T1000 (cell line): ENCODE measurements at places on chromosomes 4 and X.

GRCh38 chrX:17579026-17579425 is 158.3 kb upstream of the SCML1 start:
- no peak for DNase-seq

GRCh38 chrX:22171287-22172060 is 101.2 kb upstream of the CBLL2 start:
- DNase-seq, result no peak

GRCh38 chr4:8076023-8076422 is 82.6 kb downstream of the ABLIM2 start:
- no peak for DNase-seq

- no peak for DNase-seq
Observed at GRCh38 chrX:40083979-40084359, 13.8 kb downstream of the BCOR start.

DNA sequence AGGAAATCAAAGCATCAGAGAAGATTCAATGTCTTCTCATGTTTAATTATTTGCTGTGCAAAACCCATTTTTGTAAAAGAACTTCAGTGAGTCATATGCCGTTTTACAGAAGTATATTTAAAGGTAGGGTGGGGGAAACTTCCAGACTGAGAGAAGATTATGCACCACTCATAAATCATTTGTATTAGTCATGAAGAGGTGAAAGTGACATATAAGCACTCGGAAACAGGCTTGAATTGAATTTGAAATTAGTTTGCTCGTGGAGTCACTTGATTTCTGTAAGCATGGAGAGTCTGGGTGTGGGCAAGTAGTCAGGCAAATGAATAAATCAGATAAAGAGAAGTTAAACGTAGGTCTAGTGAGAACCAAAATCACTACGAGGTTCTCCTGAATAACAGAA is 335.1 kb downstream of the ANK2 start:
- DNase-seq, result no peak

DNA sequence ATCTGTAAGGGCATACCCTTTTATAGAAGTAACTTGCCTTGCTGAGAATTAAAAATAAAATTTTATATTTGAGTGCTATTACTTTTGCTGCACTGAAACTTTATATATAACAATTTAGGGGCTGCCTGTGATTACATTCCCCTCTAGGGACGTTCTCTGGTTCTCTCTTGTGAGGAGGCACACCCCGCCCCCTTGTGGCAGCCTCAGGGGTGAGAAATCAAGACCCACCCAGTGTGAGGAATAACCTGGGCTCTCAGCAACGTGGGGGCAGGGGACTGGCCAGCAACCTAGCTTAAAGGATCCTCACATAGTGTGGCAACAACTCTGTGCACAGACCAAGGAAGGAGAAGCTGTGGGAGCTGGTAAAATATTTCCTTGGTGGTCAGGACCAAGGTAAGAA is 43.7 kb downstream of the MAGEA9 start:
- DNase-seq, result no peak

GRCh38 chr4:139919004-139919403 is 235.0 kb downstream of the MAML3 start:
- DNase-seq, result no peak
